NCI-H2029 (cell line): ENCODE measurements at places on chromosomes 3 and 15.

DNA sequence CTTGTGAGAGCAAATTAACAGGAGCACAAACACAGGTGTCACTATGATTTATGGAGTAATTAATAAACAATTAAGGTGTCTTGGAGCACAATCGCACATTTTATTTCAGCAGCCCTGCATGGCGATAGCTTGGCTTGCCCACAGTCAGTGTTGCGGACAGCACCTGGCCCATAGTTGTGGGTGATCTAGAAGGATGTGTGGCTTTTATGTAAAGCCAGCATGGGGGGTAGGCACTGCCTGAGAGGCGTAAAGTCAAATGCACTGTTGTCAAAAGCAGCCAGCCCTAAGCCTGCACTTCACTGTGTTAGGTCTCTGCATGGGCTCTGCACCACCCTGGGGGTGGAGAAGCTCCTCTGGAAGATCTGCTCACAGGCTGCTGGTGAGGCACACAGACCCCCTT is 177.4 kb upstream of the PPP2R3A start:
- no peak for DNase-seq

DNA sequence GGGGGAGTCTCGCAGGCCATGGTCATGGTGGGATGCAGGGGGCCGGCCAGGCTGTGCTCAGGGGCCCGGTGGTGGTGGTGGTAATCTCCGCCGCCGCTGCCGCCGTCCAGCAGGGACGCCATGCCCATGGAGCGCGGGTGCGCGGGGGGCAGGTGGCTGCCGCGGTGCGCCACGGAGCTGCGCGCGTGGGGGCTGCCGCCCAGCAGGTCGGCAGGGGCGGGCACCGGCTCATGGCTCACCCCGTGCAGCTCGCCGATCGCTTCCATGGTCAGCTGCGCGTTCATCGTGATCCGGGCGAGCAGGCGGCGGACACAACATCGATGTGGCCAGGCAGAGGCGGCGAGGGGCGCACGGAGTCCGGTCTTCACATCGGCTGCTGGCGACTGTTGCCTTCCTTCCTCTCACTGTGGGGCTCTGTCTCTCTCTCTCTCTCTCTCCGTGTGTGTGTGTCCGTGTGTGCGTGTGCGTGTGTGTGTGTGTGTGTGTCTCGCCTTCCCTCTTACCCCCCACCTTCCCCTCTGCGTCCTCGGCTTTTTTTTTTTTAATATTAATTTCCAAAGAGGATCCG is 451 bp downstream of the ONECUT1 start:
- no peak for DNase-seq

GRCh38 chr3:73143401-73143800 is 81.9 kb downstream of the EBLN2 start:
- DNase-seq: no peak

DNA sequence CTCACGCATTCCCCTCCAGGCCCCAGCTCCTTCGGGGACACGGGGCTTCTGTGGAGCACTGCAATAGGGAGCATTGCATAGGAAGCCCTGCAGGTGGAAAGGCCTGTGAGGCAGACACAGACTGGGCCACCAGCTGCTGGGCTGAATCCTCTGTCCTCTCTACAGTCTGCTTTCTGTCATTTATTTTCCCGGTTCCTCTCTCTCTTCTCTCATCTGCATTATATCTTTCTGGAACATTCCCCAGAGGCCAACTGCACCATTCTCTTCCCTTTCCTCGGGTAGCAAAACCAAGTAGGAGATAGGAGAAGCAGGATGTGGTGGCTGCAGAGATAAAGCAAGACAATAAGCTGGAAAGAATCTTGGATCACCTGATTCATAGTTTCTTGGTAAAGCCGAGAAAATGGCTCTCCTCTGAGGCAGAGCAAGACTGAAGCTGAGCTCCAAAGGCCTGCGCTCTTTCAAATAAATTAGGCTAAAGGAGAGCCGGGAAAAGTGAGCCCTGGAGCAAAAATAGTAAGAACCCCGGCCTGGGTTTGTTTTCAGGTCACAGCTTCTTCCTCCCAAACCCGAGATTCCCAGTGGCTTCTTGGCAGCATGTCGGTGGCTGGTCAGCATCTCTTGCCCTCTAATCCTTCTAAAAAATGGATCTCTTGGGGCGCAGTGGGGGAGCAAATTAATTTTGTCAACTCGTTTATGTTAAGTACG is 5.3 kb downstream of the TM4SF4 start:
- no peak for DNase-seq

GRCh38 chr15:27681038-27681437 is 418.1 kb downstream of the OCA2 start:
- DNase-seq: no peak

GRCh38 chr3:119659606-119660291 is 640 bp downstream of the POPDC2 start:
- no peak for DNase-seq

DNA sequence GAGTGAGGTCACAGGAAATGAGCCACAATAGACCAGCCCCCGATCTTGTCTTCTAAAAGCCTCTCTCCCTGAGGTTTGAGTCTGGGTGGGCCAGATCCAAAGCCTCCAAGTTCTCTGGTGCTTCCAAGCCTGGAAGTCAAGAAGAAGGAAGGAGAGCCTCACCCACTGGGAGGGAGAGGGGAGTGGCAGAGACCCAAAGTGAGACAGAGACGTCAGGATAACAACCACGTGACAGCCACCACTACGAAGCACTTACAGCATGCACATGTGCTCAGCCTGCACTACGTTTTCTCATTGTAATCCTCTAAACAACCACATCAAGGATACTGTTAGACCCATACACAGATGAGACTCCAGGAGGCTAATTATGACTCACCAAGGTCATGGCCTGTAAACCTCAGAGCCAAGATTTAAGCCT is 197.3 kb upstream of the LINGO1 start:
- no peak for DNase-seq

DNA sequence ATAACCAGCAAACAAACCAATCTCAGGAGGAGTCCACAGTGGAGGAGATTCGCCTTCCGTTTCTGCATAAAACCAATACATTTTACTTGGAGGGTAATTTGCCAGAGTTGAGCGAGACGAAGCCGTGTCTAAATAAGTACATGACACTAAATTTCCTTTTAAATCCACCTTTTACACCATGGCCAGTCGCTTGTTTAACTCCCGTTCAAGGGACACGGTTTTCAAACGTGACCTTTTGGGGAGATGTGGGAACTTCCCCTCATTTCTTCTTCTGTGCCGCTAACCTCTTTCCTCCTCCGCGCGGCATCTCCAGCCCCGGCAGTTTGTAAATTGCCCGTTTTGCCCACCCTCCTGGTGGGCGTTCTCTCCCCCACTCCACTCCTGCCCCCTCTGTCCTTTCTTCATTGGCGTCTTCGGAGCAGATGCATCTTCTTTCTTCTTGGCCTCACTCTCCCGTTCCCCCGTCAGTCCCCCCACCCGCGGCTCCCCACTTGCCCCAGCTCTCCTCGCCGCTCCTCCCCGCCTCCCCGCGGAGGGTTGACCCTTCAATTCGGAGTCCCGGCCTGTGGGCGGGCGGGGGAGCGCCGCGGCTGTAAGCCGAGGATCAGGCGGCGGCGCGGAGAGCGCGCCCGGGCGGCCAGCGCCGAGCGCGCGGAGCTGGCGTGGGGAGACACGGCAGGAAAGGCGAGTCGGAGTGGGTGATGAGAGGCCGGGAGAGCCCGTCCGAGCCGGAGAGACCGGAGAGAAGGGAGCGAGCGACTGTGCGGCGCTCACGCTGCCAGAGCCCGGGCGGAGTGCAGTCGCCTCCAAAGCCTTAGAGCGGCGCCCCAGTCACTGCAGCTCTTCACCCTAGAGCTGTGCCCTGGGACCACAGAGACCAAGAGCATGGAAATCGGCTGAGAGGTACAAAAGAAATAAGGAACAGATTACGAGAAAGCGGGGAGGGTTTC is at the start of gene NLGN1:
Gene NLGN1, plus strand, starts transcription at position 584 of the 950 bp plus-strand sequence.
- peak; percentile 37 for DNase-seq

GRCh38 chr15:91780387-91780786 is 73.1 kb upstream of the SLCO3A1 start:
- DNase-seq: no peak

DNA sequence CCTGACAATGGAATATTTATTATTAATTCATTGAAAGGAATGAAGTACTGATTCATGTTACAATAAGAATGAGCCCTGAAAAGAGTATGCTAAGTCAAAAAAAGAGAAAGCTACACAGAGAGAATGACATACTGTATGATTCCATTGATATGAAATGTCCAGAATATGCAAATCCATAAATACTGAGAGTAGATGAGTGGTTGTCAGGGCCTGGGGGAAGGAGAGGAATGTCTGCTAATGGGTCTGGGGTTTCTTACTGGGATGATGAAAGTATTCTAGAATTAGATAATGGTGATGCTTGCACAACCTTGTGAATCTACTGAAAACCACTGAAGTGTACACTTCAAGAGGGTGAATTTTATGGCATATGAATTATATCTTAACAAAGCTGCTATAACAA is 79.9 kb upstream of the HACD2 start:
- no peak for DNase-seq

DNA sequence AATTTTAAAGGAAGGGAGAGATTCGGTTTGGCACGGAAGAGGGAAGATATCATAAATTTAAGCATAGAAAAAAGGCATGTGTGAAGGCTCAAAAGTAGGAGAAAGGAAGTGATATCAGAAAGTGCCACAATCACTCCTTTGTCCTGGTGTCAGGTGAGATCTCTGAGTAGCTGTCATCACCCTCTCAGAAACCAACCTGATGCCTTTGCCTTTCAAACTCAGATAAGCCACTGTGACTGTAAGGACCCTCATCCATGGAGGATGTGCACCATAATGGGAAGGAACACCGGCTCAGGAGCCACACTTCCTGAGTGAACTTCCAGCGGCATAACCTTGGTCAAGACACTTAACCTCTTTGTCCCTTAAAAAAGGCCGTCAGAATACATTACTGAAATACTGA is 318.7 kb upstream of the SEMA6D start:
- no peak for DNase-seq

DNA sequence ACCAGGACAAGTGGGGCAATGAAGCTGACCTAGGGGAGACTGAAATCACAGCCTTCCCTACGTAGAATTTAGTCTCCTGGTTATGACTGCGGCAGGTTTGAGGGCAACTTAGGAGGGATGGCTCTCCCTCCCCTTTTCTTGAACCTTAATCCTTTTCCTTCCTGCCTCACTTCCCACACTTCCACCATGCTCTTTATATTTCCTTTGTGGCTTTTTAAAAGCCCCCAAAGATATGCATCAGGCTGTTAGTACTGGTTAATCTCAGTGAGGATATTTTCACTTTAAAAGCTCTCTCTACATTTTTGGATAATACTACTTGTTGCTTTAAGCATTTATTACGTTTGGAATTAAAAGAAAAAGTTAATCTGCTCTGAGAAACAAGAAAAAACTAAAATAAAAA is 339.2 kb downstream of the SOX2 start:
- DNase-seq: no peak

- DNase-seq: peak; percentile 26
Measured at GRCh38 chr15:64251121-64251520, 88.3 kb upstream of the PPIB start.

DNA sequence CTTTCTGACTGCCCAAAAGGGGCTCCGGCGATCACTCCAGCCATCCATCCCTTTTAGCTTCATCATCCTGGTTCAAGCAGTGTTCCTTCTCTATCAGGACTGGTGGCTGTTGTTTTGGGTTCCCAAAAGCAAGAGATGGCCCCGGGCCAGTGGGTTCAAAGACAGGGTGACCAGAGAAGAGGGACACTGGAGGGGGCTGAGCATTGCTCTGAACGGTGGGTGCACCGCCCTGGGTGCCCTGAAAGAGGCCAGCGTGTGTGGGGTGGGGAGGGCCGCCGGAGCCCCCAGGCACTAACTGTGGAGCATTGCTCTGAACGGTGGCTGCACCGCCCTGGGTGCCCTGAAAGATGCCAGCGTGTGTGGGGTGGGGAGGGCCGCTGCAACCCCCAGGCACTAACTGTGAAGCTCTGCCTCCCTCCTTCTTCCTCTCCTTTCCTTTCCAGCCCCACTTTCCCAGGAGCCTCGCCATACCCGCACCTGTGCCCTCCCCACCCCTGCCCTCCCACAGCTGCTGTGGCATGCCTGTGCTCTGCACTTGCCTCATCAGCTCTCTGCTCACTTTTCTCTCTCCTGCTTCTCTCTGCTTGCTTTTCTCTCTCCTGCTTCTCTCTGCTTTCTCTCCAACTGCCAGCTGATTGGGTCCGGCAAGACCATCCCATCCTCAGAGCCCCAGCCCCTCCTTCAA is 37.4 kb upstream of the OR4F6 start:
- no peak for DNase-seq
